ENCODE measurements at places on chromosomes 5 and 9.

DNA sequence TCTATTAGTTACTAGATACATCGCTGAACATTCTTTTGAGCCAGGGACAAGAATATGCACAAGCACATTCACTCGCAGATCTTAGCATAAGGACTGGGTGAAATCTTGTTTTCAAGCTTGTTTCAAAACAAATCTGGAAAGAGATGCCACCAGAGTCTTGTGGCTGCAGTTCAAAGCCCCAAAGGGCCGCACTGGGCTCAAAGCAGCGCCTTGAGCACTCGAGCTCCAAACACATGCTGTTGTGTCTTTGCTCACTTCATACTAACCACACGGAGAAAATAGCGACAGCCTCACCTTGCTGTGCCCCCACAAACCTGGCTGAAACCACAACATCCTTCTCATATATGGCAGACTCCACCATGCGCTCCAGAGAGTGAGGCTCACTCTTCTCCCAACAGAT, 34.2 kb upstream of the IL7R start:
- ATAC-seq = no peak

DNA sequence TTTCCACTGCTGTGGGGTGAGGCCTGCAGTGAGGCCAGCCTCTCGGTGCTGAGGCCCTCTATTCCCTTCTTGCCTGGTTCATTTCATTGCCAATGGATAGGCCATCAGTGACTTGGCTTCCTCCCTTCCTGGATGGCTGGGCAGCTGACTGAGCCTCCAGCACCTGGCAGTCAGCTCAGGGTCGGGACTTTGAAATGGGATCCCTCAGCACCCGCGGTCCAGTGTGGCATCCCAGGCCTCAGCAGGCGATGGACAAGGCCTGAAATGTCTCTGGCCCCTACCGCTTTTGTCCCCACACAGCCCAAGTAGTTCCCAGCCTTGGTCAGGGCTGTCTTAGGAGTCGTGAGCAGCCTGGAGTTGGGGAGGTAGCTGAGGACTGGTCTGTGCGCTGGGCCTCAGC, 17.2 kb downstream of the NDST1 start:
- no peak for ATAC-seq

- no peak for ATAC-seq
These were observed 8.7 kb downstream of the TTC39B start for GRCh38 chr9:15298362-15298761.

DNA sequence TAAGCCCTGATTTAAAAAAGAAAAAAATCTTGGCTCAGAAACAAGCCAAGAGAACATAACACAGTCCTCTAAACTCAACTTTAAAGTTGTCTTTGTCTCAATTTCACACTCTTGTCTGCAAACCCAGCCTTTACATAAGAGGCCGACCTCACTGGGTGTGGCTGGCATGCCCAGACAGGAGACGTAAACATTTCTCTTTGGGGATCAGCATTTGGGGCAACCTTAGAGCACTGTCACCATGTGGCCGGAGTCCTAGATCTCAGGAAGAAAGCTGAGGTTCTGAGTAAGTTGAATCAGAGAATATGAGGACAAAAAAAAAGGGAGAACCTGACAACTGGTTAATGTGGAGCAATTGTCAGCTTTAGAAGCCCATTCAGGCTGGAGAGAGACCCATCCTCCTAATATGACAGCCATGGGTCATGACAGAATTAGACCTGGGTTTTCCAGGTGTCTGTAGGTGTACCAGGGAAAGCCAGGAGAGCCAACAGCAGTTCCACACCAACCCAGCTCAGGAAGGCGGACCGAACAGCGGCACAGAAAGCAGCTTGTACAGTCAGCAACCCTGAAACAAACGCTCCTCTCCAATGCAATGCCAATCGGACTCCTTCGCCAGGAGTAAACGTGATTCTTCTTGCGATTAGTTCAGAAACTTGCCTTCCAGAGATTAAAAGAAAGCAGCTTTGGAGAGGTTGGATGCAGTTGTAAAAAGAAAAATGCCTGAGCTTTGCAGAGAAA, 97.9 kb upstream of the MAP3K1 start:
- ATAC-seq = peak; percentile 95

GRCh38 chr5:177366528-177367322, 9.0 kb downstream of the RGS14 start:
- ATAC-seq = peak; percentile 16

GRCh38 chr9:14361074-14361473, 47.1 kb upstream of the NFIB start:
- no peak for ATAC-seq

DNA sequence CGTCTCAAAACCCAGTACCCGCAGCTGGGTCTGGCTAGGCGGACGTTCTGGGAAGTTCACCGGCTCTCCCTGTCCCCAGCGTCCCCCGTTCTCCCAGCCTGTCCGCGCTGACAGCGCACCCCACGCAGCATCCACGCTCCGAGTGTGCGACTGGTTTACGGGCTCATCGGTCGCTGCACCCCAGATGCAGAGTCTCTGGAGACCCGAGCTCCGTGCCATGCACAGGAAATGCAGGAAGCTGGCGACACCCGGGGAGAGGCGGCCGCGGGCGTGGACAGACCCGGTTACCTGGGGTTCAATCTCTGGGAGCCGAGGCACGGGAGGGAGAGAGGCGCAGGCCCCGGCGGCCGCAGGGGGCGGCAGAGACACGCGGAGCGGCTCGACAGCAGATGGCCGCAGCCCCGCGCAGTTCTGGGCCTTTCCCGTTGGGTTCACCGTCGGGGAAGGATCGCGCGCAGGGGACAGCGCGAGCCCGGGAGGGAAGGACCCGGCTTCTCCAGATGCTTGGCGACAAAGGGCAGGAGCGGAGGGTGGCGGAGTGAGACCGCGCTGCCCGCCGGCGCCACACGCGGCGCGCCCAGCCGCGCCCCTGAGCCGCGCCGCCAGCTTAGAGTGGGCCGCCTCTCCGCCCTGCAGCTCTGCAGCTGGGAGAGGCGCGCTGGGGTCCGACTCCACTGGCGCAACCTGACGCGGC, 558 bp downstream of the SHROOM1 start:
- ATAC-seq = peak; percentile 88

- peak; percentile 44 for ATAC-seq
These were observed 70.0 kb downstream of the KLHL3 start for GRCh38 chr5:137665678-137666460.

GRCh38 chr9:9764821-9765220, 848.0 kb downstream of the PTPRD start:
- ATAC-seq = no peak

GRCh38 chr9:96217294-96217707, 84.7 kb downstream of the HSD17B3 start:
- no peak for ATAC-seq

DNA sequence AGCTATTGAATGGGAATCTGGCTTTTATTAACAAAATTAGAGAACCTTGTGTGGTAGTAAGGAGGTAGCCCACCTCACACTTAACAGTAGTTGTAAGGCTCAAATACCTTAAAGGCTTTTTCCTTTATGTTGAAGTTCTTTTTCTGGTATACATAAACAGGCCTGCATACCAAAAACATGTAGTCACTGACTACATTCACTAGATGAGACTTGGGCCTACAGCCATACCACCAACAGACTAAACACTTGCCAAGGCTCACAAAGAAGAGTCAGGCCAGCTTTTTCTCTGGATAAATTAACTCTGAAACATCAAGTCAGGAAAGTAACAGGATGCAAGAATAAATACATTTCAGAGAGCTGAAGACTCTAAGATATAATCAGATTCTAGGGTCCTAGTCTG, 78.6 kb upstream of the MPDZ start:
- ATAC-seq = no peak

GRCh38 chr9:129221979-129222635, 44.0 kb upstream of the IER5L start:
- ATAC-seq = no peak

- no peak for ATAC-seq
These were observed 80.7 kb downstream of the PPARGC1B start for GRCh38 chr5:149810856-149811255.

- no peak for ATAC-seq
These were observed 27.8 kb upstream of the LARP1 start for GRCh38 chr5:154727361-154727760.

DNA sequence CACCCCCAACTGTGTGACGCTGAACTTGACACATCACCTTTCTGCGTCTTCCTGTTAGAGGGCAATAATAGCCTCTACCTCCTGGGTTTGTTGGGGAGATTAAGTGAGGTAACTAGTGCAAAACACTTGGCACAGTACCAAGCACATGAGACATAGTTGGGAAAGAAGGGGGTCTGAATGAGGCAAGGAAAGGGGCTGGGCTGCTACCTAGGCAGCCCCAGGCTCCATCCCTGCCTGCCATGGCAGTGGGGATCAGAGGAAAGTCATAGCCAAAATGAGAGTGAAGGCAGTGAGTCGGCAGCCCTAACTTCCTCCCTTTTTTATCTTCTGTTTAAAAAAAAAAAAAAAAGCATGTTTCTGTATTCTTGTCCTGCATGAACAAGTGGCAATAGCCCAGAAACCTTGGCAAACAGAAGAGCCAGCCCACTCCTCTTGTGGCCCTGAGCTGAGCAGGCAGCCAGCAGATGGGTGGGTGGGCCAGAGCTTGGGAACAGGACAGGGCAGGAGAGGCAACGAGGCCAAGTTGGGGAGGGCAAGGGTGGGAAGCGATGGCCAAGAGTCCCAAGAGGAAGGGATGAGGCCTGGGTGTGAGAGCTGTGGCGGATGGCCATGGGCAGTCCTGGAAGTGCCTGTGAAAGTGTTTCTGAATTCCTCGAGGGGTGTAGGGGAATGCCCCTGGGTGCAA, 11.4 kb downstream of the CAMK2A start:
- no peak for ATAC-seq

- ATAC-seq = no peak
These were observed 81.3 kb downstream of the PPARGC1B start for GRCh38 chr5:149811453-149811852.
